ENCODE measurements at places on chromosomes 5 and 9.
A peak's percentile ranks its signal among the peaks of the same experiment; 100 is the strongest.

- DNase-seq = peak; percentile 59
Observed at GRCh38 chr5:174311531-174312269, 266.2 kb downstream of the NSG2 start.

- no peak for DNase-seq
Observed at GRCh38 chr5:72204946-72205345, 97.7 kb downstream of the MAP1B start.

GRCh38 chr9:135403733-135404450 is 75.7 kb upstream of the PPP1R26 start:
- DNase-seq = no peak

DNA sequence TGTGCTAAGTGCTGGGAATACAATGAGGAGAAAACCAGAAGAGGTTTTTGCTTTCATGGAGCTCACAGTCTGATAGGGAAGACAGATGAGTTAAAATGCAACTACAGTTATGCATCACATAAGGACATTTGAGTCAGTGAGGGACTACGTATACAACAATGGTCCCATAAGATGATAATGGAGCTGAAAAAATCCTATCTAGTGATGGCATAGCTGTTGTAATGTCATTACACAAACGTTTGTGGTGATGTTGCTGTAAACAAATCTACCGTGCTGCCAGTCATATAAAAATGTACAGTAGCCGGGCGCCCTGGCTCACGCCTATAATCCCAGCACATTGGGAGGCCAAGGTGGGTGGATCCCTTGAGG is 110.1 kb upstream of the RAD23B start:
- DNase-seq = peak; percentile 5

DNA sequence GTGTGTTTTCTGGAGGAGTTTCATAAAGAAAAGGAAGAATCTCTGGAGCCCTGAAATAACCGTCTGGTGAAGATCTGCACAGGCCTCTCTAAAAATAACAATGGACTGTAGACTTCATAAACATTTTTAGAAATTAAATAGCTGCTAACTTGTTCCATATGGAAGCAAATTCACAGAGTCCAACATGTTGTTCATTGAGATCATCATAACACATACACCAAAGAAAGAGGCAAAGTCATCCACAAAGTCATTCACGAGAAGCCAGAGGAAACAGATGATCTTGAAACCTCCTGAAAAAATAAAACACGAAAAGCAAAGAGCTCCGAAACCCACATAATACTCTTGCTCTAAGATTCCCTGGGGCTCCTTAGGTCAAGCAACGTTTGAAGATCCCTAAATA is 347.8 kb downstream of the EFNA5 start:
- no peak for DNase-seq

GRCh38 chr9:70410368-70410767 is 4.1 kb downstream of the KLF9 start:
- DNase-seq = no peak

DNA sequence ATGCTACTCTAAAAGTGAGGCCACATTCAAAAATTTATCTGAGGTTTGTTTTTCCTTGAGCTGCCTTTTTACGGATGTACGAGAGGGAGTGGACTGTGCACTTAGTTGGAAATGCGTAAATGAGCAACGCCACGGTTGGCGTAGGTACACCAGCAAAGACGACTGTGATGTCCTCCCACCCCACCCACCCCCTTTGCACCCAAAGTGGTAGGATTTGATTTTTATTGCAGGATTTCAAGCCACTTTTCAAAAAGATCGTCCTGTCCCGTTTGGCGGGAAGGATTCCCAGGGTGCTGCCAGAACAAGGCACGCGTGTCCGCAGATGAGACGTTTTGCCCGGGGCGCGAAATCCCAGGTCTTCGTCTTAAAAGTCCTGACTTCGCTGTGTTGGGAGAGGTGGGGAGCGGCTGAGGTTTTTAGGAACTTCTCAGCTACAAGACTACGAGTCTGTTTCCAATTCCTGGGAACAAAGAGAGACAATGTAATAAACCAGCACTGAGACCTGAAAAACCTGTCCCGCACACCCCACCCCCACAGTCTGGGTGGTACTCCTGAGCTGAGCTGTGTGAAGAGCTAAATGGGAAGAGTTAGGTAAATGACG is 1.0 kb upstream of the TLE1 start:
- no peak for DNase-seq

DNA sequence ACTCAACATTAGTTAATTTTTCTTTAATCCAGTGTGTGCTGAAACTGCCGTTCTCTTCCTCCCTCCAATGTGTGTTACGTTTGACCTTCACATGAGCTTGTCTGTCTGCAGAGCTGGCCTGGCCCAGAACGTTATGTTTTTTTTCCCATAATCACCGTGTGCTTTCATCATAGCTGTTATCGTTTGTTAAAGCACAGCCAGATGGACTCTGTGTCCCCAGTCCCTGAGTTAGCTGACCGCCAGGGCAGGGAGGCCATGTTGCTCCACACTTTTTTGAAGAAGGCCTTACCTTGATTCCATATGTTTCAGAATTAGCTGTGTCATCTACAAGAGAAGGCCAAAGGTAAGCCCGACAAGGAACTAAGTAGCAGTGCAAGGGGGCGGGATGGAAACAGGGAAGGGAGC is 55.7 kb downstream of the HSD17B3 start:
- DNase-seq = no peak

DNA sequence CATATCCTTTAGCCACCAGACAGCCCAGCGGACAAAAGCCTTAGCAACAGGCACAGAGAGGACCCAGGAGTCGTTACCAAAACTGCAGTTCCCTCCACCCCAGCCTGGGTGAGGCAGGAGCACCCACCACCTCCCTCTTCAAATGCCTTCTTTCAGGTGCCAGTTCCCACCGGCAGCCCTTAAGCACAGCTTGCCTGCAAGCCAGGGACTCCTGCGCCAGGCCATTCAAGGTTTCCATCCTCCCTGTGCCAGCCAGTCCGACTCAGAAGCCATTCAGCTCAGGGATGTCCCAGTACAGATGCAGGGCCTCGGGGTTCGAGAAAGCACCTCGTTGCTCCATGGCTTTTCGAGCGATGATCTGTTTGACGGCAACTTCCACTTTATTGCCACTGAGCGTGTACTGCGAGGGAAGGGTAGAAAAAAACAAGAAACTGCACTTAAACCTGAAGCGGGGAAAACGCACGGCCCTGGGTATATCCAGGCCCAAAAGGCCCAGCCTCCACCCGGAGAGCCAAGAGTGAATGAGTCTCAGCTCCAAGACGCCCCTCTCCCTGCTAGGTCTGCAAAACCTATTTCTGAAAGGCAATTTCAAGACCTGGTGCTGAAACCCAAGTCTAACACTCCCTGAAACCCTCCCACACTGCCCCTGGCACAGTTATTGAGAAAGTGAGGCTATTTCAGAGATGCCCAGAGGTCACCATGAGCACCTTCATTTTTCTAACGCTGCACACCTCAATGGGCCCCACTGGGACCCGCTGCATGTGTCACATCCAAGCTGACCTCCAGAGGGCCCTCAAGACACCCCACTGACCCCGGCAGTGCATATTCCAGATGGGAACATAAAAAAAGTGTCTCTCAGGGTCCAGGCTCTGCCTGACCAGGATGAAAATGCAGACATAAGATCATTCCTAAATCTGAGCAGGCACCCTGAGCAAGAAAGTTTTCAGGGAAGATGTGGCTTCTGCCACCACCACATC is 36.8 kb upstream of the ZNF354A start:
- no peak for DNase-seq

DNA sequence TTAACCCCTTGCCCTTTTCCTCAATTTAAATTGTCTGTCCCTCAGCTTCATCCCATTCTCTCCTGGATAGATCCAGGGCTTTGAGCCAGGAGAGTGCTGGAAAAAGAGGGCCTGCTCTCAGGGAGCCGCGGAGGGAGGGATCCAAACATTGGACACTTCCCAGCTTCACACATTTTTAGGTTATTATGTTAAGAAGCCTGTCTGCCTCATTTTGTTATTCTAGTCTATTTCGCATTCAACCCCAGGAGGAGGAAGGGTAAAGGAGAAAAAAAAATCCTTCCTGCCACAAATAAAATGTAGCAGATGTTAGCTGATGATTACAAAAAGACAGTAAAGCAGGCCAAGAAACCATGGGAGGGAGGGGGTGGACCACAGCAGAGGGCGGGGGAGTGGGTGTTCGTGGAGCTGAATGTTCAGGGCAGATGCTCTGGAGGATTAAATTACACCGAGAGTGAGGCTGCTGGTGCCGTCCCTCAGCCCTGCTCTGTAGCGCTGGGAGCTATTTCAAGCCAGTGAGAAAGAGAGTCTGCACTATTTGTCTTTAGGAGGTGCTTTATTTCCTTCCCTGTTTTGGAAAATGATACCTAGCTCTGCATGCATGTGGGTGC is 60.6 kb upstream of the ZFR start:
- DNase-seq = no peak

GRCh38 chr9:99833735-99834134 is 12.1 kb downstream of the NR4A3 start:
- no peak for DNase-seq

DNA sequence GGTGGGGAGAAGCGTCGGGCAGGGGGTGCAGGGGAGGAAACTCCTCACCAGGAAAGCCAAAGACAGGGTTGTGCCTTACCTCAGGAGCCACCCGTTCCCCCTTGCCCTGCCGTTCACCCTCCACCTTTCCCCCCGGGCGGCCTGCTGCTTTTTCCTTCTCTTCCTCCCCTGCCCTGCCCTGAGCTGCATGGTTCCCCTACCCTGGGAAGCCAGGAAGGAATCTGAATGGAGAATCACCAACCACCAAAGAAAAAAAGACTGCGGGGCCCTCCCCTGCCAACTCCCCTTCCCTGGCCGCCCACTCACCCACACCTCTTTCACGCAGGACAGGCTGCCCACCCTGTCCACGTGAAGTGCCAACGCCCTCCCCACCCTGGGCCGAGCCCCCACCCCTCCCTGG is 820 bp upstream of the NFX1 start:
- peak; percentile 32 for DNase-seq

- DNase-seq = peak; percentile 62
Observed at GRCh38 chr9:34437006-34437925, 21.1 kb downstream of the FAM219A start.
